ENCODE measurements at places on chromosomes 11 and 22.

DNA sequence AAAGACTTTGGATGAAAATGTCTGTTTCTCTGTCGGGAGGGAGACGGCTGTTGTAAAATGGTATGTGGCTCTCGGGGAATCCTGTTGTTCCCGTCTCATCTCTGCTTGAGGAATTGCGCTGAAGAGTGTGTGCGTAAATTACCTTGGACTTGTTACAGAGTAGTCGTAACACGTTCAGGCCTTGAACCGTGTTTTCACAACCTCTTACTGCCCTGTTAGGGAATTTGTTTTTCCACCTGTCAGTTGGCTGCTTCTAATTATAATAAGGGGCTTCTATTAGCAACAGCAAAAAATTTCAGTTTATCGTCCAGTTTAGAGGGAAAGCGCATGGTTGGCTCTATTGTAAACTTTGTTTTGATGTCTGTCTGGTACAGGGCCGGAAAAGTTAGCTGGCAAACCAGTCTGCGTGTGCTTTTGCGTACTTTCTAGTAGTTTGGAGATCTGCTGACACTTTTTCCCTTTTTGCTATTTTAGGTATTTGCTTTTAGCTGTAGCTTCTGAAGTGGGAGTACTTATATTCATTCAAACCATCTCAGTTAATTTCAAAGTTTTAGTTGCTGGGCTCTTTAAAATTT is 1.5 kb downstream of the HIPK3 start:
- no peak for DNase-seq

DNA sequence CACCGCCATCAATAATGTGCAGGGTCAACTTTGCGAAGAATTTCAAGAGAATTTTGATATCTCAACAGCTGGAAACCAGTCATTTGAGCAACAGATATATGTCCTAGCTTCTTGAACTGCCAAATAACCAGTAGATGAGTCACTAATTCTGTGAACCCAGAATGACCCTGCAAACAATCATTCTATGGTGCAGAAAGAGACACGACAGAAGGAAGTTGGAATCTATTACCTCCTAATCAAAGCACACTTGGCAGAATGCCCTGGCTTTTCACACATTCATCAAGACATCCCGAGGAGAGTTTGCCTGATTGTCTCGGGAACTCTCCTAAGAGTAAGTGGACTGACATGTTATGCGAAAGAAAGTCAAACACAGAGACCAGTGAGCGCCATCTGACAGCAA is 621.1 kb downstream of the OPCML start:
- DNase-seq, result no peak

- DNase-seq, result no peak
These were observed 172.0 kb upstream of the MTMR2 start for GRCh38 chr11:96095884-96096303.

- DNase-seq, result no peak
These were observed 1.7 kb downstream of the USP35 start for GRCh38 chr11:78190374-78190773.

- DNase-seq, result peak; percentile 24
These were observed 32.2 kb upstream of the PLET1 start for GRCh38 chr11:112292785-112293407.

DNA sequence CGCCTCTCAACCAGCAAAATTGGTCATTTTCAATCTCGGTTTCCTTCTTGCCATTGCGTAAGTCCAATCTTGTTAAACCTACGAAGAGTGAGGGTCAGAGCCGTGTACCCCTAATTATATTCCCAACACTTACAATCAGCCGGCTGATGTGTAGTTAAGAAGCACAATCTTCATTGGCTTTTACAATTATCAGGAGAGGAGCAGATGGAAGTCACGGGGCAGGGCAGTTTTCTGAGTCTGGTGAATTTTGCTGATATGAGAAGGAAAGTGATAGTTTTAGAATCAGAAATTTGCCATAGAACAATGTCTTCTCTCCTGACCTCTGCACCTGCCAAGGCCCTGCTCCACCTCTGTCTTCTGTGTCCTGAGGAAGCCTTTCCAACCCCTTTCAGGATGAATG is 35.0 kb upstream of the ATXN10 start:
- no peak for DNase-seq

- DNase-seq, result no peak
These were observed 13.4 kb downstream of the CSF2RB start for GRCh38 chr22:36926721-36927435.

- no peak for DNase-seq
These were observed 14.0 kb downstream of the LAYN start for GRCh38 chr11:111554532-111554931.

DNA sequence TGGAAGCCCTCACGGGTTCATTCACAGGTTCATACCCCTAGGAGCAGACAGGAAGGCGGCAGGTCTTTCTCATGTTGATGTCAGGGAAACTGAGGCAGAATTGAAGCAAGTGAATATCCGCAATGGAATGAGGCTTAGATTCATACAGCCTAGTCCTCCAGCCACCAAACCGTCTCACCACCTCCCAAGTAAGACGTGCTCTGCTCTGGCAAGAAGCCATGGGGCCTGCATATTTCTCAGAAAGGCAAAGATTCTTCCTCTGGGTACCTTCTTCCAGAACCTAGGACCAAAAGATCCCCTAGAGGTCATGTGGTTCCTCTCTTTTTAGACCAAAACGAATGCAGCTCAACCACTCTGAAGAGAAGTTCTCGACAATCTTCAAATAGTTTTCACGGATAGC is 1.7 kb downstream of the AP1B1 start:
- DNase-seq, result no peak

- no peak for DNase-seq
These were observed 131.9 kb downstream of the ADAMTS15 start for GRCh38 chr11:130580372-130580771.

GRCh38 chr11:128929991-128930390 is 12.7 kb downstream of the TP53AIP1 start:
- no peak for DNase-seq

GRCh38 chr11:57213342-57214097 is 23.5 kb downstream of the APLNR start:
- DNase-seq, result no peak

DNA sequence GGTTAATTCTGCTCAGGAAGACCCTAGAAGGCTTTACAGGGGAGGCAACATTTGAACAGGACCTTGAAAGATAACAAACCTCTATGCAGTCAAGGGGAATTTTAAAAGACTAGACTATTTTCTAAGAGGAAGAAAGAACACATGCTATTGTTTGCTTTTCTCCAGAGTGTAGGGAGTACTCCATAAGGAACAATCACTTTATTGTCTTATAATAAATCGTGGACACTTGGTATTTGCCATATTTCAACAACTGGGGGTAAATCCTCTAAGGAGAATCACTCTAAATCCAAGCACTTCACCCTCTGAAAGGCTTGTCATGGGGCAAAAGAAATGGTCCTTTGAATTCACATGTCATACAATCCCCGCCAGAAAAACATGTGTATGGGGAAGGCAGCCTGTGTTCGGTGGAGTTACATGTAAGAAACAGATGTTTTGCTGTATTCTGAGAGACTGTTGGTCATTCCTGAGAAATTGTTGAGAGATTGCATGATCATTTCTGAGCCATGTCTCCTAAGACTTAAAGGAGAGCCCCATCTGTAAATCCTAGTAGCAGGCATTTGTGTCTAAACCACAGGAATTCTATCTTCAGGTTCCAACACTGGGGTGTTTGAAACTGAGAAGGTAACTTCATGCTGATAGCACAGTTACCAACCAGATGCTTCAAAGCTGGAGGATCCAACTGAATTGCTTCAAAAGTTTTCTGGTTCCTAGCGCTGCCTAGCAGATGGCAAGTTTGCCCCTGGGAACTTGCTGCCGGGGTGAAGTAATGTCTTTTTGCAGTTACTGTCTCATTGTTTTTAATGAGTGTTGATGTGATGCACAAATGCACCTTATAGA is 66.8 kb downstream of the FZD4 start:
- no peak for DNase-seq

DNA sequence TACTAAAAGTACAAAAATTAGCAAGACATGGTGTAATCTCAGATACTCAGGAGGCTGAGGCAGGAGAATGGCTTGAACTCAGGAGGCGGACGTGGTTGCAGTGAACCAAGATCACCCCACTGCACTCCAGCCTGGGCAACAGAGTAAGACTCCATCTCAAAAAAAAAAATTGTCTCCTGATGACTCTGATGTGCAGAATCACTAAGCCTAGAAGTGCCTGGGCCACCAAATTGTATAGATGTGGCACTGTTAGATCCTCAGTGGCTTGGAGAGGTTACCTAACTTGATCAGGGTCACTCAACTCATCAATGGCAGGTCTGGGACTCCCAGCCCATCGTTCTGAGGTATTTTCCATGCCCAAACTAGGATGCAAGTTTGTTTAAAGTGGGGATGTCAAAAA is 10.6 kb downstream of the PLEKHB1 start:
- no peak for DNase-seq

DNA sequence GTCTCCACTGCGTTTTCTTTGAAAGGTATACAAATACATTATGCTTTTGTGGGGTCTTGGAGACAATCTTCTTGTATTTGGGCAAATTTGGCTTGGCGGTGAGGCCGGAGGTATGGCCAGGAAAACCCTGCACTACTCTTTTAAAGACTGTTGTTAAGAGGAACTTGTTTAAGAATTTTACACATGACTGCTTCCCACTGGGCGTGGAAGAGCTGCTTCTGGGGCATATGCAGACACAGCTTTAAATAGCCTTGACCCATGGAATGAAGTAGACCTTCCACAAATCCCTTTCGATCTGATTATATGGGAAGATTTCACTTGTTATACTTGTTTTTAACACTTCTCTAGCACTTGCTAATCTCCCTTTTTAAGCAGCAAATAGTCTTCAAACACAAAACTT is 453.6 kb downstream of the MN1 start:
- no peak for DNase-seq

DNA sequence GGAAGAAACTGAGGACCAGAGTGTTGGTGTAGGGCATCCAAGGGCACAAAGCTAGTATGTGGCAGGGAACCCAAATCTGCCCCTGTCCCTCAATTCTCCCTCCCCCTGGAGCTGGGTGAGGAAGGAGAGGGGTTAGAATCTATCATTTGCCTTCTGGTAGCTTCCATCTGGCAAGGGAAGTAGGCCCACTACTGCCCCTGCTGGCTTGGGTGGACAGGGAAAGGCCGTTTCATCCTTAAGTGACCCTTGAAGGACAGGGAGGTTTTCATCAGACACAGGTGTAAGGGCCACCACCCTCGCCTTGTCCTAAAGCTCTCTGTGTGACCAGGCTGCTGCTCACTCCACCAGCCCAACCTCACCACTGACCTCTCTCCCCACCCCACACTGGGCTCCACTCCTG is 22.1 kb downstream of the NECTIN1 start:
- DNase-seq, result no peak

GRCh38 chr22:20095521-20095920 is 15.5 kb downstream of the DGCR8 start:
- no peak for DNase-seq

GRCh38 chr11:63683133-63683991 is 2.1 kb downstream of the RTN3 start:
- DNase-seq, result no peak

GRCh38 chr11:45809456-45810395 is 4.8 kb downstream of the SLC35C1 start:
- no peak for DNase-seq

- DNase-seq, result peak; percentile 81
These were observed 1.1 kb downstream of the TM7SF2 start for GRCh38 chr11:65112546-65113360.

DNA sequence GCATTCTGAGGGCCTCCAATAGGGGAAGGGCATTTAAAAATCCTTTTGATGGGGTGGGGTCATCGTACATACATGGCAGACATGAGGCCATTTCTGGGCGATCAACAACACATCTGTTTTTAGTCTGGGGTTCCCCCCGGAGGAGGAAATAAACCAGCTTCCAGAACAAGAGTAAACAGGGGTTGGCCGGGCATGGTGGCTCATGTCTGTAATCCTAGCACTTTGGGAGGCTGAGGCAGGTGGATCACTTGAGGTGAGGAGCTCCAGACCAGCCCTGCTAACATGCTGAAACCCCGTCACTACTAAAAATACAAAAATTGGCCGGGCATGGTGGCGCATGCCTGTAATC is 12.0 kb downstream of the PRSS23 start:
- no peak for DNase-seq

DNA sequence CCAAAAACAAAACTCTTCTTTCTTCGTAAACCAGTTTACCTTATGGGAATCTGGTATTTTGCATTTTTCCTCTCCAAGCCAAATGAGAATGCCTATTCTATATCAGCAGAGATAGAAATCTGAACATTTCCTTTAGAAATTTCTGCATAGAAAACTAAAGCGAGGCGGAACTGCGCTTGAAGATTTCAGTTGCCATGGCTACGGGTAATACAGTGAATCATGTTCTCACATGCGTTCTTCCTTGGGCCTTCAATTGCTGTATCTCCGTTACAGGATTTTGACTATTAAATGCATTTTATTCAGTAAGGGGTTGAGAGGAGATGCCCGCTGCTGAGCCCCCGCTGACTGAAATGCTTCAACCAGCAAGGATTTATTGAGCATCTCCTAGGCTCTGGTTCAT is 108.2 kb upstream of the CRYBB3 start:
- DNase-seq, result no peak

- DNase-seq, result no peak
These were observed 851.1 kb upstream of the FAT3 start for GRCh38 chr11:91373497-91373896.

DNA sequence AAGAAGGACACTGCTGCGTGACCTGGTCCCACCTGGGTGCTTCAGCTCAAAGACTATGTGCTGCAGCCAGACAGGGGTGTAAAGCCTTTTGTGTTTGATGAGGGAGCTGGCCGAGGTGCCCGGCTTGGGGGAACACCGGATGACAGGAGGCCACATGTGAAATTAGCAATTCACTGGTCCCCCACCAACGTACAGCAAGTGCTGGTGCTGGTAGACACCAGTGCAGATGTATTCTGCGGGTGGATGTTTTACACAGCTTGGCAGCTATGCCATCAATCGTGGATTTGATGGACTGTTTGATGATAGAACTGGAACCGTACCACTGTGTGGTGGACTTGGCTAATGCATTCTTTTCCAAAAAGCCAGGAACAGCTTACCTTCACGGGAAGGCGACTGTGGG is 47.9 kb upstream of the LIPT2 start:
- no peak for DNase-seq

DNA sequence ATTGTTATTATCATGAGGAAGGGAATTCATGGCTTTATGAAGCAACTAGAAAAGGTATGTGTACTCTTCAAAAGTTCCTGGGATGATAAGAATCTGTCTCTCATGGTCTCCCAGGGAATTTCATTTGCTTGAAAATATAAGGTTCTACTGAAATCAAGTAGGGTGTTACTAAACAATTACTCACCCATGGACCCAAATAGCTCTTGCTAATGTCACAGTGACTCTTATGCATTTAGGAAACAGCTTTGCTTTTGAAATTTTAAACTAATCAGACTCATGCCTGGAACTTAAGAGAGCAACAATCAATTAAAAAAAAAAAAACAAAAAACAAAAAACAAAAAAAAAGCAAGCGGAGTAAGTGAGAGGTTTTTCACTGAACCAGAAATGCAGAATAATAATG is 1546.3 kb upstream of the TENM4 start:
- DNase-seq, result no peak

- no peak for DNase-seq
These were observed 62.2 kb downstream of the MYEOV start for GRCh38 chr11:69355959-69356702.

- DNase-seq, result no peak
These were observed 20.4 kb downstream of the FAM168A start for GRCh38 chr11:73577496-73577917.

- no peak for DNase-seq
These were observed 30.3 kb downstream of the SAMM50 start for GRCh38 chr22:43985532-43985931.
